Kasumi-1 (cell line): ENCODE measurements at places on chromosomes 6 and 20.

- DNase-seq = no peak
Measured at GRCh38 chr6:17099401-17100059, 2.3 kb upstream of the STMND1 start.

DNA sequence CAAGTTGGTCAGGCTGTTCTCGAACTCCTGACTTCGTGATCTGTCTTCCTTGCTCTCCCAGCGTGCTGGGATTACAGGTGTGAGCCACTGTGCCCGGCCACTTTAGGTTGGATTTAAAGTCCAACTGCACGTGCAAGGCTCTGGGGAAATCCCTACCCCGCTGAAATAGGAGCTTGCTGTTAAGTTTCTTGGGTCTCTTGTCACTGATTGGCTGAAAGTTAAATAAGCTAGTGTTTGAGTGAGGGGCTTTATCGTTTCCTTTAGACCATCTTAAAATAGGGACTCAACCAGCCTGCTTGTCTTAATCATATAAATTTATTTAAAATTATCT, 11.1 kb upstream of the SERINC1 start:
- no peak for DNase-seq

- DNase-seq = no peak
Measured at GRCh38 chr6:106256201-106256968, 69.2 kb downstream of the ATG5 start.

GRCh38 chr6:170024940-170025339, 265.9 kb downstream of the DLL1 start:
- DNase-seq = no peak

- DNase-seq = no peak
Measured at GRCh38 chr20:63706852-63707557, 771 bp downstream of the ARFRP1 start.

GRCh38 chr6:4906293-4907276, 97.3 kb downstream of the RPP40 start:
- peak; percentile 35 for DNase-seq

GRCh38 chr20:10469056-10469455, 34.0 kb downstream of the SLX4IP start:
- DNase-seq = no peak

GRCh38 chr20:35116258-35116657, 23.7 kb upstream of the TRPC4AP start:
- DNase-seq = no peak

DNA sequence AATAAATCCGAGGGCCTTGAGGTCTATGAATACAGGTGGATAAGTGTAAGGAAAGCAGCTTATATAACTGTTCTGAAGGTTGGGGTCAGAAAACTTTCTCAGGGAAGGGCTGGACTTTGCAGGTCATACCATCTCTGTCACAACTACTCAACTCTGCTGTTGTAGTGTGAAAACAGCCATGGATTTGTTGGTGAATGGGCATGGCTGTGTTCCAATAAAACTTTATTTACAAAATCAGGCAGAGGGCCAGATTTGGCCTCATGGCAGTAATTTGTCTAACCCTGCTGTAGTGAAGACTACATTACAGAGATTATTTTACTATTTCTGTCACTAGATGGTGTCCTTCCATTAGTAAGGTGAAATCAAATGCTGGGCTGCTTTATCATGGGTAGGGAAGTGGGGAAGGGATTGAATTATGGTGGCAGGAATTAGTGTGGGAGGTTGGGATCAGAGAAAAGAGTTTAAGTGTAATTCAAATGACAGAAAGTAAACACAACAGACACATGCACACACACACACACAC, 409.6 kb upstream of the CHD6 start:
- no peak for DNase-seq

DNA sequence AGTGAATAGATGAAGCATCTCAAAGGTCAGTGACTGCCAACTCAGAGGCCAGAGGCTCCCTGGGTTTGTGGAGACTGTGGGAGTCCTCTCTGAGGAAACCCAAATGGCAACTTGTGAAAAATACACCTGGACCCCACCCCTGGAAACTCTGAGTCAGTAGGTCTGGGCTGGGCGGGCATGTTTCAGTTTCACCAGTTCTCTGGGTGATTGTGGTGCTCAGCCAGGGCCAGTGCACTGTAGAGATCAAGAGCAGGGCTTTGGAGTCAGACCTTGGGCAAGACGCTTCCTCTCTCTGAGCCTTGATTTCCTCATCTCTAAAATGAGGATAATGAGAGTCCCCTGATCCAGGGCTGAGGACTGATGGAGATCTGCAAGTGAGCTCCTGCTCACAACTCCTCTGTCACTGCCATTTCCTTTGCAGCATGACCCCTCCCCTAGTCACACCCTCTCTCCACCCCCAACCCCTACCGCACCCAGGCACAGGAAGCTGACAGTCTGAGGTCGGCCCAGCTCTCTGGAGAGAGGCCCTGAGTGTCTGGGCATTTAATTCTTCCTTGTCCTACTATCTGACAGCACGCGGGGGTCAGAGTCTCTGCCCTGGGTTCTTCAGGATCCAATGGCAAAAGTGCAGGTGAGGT, 5.1 kb downstream of the DEF6 start:
- peak; percentile 91 for DNase-seq

DNA sequence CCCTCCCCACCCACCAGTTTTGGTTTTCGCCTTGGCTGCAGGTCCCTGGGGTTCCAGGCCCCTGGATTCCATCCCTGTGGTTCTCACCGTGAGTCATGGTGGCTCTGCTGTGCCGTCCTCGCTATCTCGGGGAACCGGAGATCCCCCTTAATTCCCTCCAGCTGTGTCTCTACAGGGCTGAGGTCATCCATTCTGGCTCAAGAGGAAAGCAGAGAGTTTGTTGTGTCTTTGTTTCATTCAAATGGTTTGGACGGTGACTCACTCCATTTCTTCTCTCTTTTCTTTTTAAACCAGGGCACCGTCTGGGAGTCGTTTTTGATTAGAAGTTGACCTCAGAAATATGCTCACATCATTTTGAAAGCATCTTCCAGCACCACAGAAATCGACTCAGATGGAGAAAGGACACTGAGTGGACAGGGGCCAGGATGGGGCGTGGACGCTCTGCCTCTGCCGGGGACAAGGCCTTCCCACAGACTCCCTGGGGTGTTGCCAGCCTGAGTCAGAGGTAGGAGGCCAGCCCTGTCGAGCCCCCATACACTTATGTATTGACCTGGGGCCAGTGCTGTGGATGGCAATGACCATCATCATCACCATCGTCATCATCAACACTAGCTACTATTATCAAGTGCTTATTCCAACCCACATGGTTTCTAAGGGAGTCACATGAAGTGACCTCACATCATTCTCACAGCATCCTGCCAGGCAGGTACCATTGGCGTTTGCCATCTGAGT, 176.2 kb downstream of the NFATC2 start:
- DNase-seq = no peak
